ENCODE measurements at places on chromosomes 4 and X.

DNA sequence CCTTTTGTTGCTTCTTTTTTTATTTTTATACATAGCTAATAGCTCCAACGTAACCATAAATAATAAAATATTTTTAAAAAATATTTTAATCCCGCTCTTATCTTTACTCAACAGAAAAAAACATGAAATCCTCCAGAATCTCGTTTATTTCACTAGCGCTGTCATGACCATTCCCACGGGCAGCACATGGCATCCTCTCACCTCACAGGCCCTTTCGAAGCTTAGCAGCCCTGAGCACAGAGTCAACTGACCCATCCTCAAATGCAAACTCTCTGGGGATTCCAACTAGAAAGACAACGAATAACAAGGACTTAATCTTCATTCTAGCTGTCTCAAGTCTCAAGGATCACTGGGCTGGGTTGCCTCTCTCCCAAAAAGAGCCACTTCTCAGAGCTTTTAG, 285.9 kb upstream of the PPARGC1A start:
- no peak for DNase-seq

- no peak for DNase-seq
Observed at GRCh38 chrX:1178580-1179057, 33.8 kb downstream of the CRLF2 start.

DNA sequence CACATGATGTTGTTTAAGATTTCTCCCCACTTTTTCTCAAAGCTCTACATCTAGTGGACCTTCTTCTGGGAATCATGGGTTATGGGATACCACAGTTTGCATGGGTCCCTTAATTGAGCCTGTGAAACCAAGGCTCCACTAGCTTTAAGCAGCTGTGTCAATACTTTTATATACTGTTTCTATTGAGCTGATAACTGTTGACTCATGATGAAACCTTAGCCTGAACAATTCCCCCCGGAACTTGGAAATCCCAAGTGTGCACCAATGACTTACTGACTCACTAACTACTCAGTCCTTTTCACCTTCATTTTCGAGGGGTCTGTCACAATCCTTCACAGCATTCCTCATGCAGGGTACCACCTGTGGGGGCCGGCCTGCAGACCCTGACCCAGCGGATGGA, 12.7 kb upstream of the SPIN4 start:
- DNase-seq: no peak

DNA sequence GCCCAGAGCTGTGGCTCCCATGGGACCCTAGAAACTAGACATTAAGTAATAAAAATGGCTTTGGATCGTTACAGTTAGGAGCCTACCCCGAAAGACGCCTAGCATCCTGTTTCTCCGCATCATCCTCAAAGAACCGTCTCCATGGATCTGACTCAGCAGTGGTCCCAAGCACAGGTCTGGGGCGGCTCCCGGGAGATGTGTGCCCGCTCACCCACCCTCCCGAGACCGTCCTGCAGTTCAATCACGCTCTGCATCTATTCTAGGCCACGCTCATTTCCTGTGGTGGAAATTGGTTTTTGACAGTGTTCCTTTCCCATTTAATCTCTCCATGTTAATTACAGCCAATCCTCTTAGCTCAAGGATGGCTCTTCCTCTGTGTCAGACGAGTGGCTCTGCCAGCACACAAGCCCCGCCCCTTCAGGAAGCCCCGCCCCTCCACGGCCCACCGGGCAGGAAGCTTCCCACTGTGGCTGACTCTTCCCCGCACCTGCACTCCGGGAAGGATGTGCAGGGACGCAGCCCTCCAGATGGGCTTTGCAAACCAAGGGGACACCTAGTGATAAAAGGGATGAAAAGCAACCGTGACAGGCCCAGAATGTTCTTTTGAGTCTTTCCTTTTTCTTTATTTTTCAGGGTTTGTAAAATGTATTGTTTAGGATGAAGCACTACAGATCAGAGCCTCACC, 34.5 kb upstream of the HELT start:
- peak; percentile 77 for DNase-seq

DNA sequence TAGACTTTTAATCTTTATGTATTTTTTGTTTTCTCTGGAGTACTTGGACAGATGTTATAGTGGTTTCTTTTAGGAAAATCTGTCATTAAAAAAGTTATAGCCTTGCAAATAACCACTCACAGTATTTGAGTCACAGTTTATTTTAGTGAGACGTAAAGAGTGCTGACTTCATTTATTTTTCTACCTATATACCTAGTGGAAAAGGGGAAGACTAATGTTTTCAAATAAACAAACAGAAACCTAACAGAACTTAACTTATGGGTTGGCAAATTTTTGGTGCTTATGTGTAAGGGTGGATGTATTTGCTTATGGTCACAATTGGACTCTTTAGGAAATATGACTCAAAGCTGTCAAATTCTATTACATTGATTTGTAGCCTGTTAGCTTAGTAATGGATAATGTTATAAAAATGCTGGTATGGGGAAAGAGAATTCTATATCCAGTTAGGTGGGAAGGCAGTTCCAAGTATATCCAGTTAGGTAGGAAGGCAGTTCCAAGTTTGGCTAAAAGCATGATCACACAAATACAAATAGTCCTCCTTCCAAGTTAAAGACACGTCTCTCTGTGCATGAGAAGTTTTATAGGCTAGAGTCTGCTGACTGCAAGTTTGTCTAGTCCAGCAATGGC, 61.9 kb downstream of the SLC9A6 start:
- no peak for DNase-seq

GRCh38 chr4:38179690-38180377, 219.6 kb downstream of the PTTG2 start:
- peak; percentile 84 for DNase-seq

DNA sequence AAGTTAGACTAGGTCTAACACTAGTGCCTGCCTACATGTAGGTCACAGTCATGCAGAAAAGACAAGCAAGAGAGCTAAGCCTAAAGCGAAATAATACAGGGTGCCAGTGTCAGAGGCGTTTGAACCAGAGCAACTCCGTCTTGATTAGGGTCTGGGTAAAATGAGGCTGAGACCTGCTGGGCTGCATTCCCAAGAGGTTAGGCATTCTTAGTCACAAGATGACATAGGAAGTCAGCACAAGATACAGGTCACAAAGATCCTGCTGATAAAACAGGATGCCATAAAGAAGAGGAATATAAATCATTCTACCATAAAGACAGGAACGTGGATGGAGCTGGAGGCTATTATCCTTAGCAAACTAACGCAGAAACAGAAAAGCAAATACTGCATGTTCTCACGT, 120.9 kb downstream of the BEND2 start:
- no peak for DNase-seq

GRCh38 chr4:124018383-124019317, 622.1 kb downstream of the SPRY1 start:
- no peak for DNase-seq

DNA sequence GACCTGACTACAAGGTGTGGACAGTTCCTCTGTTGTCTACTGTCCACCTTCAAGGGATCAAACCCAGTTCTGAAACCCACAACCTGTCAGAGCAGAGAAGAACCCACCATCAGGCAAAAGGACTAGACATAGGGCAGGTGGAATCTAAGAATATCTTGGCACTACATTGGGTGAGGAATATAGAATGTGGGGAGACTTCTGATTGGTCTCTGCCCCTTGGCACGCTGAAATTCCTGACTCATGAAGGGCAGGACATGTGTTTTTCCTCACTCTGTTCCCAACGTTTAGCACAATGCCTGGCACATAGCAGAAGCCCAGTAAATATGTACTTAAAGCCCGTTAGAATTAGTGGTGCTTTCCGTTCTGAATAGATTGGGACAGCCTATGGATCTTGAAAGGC, 59.3 kb downstream of the TSPAN7 start:
- no peak for DNase-seq

DNA sequence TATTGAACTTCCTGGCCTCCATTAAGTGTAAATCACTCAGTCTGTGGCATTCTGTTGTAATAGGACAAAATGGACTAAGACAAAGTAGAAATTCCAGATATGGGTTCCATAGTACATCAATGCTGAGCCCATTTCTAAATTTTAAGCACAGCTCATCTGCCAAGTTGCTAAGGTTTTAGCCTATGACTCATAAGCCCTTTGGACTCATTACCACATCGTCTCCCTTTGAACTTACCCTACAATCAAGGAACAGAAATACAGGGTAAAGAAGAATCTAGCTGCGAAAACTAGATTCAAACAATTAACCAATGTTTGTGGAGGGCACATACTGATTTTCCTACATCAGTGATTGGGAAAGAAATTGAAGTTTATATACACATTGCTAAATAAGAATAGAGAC, 31.8 kb downstream of the NAA11 start:
- DNase-seq: no peak

DNA sequence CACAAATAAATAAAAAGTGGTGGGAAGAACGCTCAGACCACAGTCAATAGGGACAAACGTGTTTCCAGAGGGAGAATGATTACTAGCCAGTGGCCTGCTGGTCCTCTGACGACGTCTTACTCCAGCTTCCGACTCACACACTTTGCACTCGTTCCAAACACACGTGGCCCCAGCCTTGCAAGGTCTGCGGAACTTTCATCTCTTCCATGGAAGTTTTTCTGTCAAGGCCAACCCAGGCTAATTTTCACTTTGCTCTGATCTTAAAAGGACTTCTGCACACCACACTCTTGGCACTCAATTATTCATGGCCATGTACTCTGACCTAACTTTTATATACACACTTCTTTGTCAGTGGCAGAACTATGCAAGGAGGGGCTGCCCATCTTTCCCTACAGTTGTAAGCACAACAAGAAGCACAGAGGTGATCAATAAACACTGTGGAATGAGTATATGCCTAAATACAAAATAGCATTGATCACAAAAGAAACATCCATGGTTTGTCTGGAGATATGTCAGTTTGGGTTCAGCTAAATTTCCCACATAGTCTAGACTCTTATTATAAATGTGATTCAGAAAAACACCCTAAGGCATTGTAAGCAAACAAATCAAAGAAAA, 69.4 kb downstream of the STX18 start:
- DNase-seq: no peak

DNA sequence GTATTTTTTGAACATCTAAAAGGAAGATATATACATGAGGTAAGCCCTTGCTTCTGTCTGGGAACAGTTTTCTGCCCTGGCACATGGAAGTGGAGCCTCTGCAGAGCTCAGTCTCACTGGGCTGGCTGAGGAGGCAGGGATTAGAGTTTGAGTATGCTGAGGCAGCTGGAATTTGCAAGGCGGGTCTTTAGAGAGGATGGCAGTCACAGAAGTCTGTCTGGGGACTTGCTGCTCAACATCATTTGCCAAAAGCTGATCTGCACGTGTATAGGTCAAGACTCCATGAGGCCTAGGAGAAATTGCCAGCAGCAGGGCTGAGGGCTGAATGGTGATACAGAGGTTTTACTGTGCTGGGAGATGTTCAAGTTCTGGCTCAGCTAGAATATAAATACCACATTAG, 163.6 kb upstream of the ANK2 start:
- DNase-seq: no peak

- no peak for DNase-seq
Observed at GRCh38 chrX:68916891-68917290, 88.1 kb downstream of the EFNB1 start.

DNA sequence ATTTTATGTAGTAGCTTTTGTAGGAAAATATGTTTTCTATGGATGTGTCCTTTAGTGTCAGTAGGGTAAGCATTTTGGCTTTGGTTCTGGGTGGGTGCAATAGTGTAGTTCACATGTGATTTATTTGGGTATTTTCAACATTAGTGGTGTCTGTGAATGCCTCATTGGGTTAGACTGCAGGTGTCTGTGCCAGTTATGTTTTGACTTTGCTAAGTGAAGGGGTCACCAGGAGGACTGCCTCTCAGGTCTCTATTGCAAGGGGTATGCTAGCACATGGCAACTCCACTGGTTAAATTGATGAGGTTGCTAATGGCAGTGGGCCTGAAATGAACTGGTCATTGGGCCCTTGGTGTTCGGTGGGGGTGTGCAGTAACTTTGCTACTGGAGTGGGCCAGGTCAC, 467.1 kb downstream of the NAF1 start:
- no peak for DNase-seq

- no peak for DNase-seq
Observed at GRCh38 chr4:83231620-83232076, 53.0 kb downstream of the COQ2 start.

DNA sequence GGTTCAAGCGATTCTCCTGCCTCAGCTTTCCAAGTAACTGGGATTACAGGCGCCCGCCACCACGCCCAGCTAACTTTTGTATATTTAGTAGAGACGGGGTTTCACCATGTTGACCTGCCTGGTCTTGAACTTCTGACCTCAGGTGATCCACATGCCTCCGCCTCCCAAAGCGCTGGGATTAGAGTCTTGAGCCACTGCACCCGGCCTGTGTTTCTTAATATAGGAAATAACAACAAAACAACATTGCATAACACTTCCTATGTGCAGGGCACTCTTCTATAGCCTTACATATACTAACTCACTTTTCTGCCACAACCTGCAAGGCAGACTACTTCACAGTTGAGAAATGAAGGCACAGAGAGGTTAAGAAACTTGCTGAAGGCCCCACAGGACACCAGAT, 12.8 kb upstream of the TMEM131L start:
- no peak for DNase-seq

GRCh38 chr4:164087733-164088132, 593.2 kb downstream of the TMA16 start:
- DNase-seq: no peak

GRCh38 chr4:159027535-159027934, 75.3 kb upstream of the RAPGEF2 start:
- DNase-seq: no peak

- no peak for DNase-seq
Observed at GRCh38 chrX:12986164-12986779, 11.4 kb downstream of the TMSB4X start.

- no peak for DNase-seq
Observed at GRCh38 chrX:119726900-119727555, 31.4 kb upstream of the SOWAHD start.

GRCh38 chrX:151702026-151702714, 6.9 kb downstream of the PRRG3 start:
- DNase-seq: no peak

DNA sequence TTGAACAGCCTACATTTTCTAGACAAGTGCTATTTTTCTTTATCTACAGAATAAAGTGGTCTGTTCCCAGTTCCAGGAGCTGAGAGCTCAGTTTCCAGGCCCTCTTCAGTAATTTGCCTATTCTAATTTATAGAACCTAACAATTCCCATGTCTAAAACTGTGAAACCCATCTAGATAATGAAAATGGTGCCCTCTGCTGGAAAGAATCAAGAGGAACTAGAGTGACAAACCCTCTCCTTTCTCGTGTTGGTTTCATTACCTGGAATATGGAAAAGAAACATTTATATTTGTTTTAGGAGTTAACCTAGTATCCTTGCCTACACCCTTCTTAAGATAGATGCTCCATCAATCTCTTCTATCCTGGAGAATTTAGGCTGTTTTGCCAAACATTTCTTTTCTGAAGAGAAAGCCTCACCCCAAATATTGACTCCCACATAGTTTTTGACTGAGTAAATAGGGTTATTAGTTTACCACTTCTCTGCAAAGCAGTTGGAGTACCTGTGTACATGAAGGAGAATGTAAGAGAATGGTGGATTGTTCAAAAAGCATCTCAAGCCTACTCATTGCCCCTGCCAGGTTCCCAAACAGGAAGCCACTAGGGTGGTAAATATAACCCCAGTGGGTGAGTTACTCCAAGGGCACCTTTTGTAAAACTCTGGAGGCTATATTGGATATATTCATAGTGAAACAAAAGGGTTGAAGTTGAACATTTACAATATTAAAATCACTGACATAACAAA, 121.6 kb downstream of the RASL11B start:
- DNase-seq: no peak

GRCh38 chr4:40309250-40309774, 25.8 kb upstream of the CHRNA9 start:
- DNase-seq: peak; percentile 94
